Panc1 (cell line): ENCODE measurements at places on chromosomes 12 and 14.

DNA sequence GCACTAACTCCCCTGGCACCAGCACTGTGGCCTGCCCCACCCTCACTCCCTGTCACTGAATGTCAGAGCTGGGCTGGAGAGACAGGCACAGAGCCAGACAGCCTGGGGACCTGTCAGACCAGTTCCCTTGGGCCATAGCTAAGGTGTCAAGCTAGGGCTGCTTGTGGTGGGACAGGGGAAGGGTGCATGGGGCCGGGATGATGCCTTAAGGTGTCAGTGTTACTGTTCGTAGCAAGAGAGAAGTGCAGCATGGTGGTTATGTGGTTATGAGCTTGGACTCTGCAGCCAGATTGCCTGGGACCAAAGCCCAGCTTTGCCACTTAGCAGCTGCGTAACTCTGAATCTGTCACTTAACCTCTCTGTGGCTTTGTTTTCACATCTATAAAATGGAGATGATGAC is 3.8 kb downstream of the RAPGEF3 start:
- no peak for DNase-seq

GRCh38 chr12:86234316-86234855 is 21.8 kb downstream of the MGAT4C start:
- DNase-seq: no peak

GRCh38 chr12:109544955-109545531 is 28.3 kb downstream of the MMAB start:
- DNase-seq: no peak

DNA sequence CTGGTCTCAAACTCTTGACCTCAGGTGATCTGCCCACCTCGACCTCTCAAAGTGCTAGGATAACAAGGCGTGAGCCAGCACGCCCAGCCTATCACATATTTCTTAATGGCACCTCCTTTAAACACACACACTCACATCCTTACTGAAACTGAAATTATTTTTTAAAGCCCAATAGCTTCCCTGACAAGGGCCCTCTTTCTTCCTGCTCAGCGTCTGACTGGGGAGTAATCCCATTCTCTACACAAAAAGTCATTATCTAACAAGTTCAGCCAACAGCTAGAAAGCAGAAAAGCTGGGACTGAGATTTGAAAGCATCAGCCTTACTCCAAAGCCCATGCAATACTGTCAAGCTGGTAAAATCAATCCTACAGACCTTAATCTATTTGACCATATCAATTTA is 10.0 kb upstream of the AICDA start:
- DNase-seq: no peak

GRCh38 chr14:87754520-87755223 is 238.3 kb downstream of the GALC start:
- no peak for DNase-seq

GRCh38 chr12:67484791-67485480 is 163.6 kb upstream of the DYRK2 start:
- DNase-seq: no peak

DNA sequence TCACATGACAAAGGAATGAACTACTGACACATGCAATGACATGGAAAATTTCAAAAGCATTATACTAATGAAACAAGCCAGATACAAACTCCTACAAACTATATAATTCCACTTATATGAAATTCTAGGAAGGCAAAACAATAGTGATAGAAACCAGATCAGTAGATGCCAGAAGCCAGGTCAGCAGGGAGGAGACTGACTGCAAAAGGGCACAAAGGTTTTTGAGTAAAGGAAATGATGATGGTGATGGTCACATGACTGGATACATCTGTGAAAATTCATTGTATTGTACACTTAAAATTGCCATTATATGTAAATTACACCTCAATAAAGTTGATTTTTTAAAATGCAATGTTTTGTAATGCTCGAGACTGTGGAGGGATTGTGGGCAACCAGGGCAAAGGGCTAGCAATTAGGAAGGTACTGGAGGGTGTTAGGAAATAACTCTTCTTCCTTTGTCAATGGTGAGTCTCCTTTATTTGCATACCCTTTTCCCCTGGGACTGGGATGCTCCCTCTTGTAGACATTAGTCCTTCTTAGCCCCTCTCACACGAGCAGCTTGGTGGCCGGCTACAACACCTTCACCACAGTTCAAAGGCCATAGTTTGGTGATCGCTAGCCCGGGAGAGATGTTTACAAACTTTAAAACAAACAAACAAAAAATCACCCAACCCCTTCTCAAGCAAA is 6.7 kb upstream of the PRPF40B start:
- no peak for DNase-seq

GRCh38 chr12:132355742-132356681 is 26.6 kb upstream of the GALNT9 start:
- DNase-seq: no peak
